Uterine smooth muscle cell (primary cell): ENCODE measurements at places on chromosomes 7 and 10. TPM values are rescaled to one million over a fixed set of nuclear protein-coding genes. Genes with fewer than 3 reads are reported as not detected.

Gene FBXL13
- 1.1 and 1.2 TPM in 2 replicates for total RNA-seq

Gene OPN4
- not detected in 2 replicates for total RNA-seq

Gene KEL
- not detected in 2 replicates for total RNA-seq

Gene RPEL1
- under 0.01 and 0.11 TPM in 2 replicates for total RNA-seq

Gene JCAD
- 1.4 and 2.5 TPM in 2 replicates for total RNA-seq

Gene PRSS58
- total RNA-seq = not detected in 2 replicates

Gene VSTM2A
- total RNA-seq = not detected in 2 replicates

Gene MACROH2A2
- total RNA-seq = 3.9 and 5.5 TPM in 2 replicates

Gene IRF5
- 0.11 and 0.37 TPM in 2 replicates for total RNA-seq
